ENCODE measurements at places on chromosomes 7 and 10.

GRCh38 chr10:51759896-51760534 is 60.6 kb upstream of the CSTF2T start:
- no peak for DNase-seq

GRCh38 chr10:114041166-114041565 is 2.5 kb upstream of the ADRB1 start:
- no peak for DNase-seq

DNA sequence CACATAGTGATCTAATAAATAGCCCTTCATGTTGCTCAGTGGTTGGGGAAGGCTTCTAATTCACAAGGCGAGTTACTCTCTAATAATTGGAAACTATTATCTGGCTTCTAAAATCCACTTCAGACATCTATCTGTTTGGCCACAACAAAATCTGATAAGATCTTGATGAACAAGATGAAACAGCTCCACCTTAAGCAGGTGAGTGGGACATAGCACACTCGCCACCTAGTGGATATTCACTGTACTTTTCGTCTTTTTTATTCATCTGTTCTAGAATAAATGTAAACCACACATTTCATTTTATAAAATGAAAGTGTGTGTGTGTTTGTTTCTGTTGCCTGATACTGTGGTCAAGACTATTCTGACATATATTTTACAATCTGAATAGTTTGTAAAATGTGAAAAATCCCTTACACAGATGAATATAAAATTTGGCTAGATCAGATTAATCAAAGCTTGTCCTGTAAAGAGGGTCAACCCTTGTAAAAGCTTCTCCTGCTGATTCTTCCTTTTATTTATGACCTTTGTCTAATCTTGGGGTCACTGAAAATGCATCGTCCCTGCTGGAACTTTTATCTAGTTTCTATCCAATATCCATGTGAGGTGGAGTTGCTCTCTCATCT is 26.5 kb upstream of the CNTNAP2 start:
- peak; percentile 12 for DNase-seq

GRCh38 chr10:6072215-6072934 is 10.2 kb upstream of the IL2RA start:
- no peak for DNase-seq

- no peak for DNase-seq
These were observed 423.6 kb downstream of the DGKB start for GRCh38 chr7:14478834-14479510.

Measured in SK-N-MC (cell line).